ENCODE measurements at places on chromosomes 1 and 21. TPM values are rescaled to one million over a fixed set of nuclear protein-coding genes. Genes with fewer than 3 reads are reported as not detected.

DNA sequence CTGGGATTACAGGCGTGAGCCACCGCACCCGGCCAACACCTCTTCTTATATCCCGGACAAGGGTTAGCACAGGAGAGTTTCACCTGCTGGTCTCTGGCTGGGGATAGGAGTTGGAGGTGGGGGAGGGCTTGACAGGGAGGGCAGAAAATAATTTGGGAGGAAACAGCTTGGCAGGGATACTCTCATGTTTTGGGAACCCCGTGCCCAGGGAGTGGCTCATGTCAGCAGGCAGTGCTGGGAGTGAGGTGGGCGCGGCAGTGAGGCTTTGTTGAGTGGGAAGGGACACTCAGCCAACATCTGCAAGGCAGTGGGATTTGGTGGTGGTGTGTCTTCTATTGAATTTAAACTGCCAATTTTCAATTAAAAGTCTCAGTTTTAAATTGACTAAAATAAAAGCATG, 1.1 kb upstream of the THEM5 start:
- DNase-seq, result no peak

DNA sequence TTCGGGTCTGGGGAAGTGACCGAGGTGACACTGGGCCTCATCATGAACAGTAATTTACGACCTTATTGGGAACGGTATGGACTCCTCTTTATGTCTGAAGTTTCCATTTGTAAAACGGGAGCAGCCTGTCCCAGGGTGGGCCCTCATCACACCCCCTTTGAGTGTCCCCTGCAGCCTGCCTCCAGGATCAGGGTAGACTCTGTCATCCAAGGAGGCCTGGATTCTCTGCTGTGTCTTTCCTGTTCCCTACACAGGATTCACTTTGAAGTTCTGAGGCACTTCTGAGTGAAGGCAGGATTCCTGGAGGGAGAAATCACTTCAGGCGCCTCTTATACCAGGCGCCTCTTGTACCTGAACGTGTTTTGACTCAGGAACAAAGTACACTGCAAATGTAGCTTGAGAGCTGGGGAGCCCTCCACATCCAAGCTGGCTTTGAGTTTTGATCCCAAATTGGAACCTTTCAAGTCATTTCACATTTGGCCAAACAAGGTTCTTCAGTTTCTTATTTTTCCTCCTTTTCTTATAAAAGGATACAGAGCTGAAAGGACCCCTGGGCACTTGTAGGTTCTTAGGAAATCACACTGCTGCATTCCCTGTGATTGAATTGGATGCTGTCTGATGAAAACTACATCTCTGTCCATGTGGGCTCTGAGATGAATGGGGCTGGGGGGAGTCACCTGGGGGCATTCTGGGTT, 106.0 kb downstream of the SUSD4 start:
- DNase-seq, result no peak

GRCh38 chr21:38861989-38862683, 56.4 kb downstream of the ETS2 start:
- DNase-seq, result no peak

- no peak for DNase-seq
Observed at GRCh38 chr1:207328908-207329440, 7.5 kb downstream of the CD55 start.

DNA sequence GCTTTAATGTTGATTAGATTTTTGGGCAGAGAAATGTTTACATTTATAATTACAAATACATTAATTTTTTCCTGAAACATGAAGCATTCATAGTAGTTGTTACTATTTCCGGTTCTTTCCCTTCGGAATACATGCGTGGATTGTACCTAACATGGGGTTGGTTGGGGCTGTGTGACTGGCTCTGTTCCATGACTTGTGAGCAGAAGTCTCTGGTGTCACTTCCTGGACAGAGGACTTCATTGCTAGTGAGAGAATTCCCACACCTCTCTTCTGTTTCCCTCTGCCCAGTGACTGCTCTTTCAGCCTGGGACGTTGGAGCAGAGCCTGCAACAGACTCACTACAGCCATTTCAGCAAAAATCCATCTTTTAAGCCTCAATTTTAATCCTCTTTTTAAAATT, 231.4 kb downstream of the GRIK1 start:
- DNase-seq, result no peak

DNA sequence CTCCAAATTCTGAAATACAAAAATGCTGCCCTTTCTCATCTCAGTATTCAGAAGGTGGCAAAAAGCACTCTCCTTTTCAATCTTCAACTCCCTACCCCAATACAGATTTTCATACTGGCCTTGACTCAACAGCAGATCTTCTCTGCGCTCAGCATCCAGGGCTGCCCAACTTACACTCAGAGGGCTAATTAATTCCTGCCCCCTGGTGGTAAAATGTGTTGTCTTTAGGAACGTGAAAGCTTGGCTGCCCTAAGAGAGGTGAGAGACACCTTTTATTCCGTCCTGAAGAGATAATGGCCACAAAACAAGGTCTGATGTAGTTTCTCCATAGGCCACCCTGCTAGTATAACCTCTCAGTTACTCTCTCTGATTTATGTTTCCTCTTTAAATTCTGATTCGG, 25.0 kb downstream of the KRTAP24-1 start:
- DNase-seq, result no peak

DNA sequence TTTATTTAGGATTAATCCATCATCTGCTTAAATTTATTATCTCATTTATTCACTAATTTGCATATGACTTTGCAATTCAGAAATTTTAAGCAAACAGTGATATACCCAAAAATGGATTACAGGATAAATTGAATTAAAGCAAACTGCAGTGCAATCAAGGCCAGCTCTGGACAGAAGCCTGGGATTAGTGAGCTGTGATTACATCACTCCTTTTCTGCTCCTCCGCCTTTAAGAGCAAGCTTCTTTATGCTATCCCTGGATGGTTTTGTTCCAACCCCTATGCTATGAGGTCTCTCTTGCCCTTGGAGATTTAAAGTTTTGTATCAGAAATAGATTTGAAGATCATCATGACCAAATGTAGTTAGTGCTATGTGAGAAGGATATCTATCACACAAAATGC, 32.6 kb downstream of the GPR52 start:
- no peak for DNase-seq

- DNase-seq, result no peak
Observed at GRCh38 chr1:119688810-119689209, 22.9 kb upstream of the PHGDH start.

DNA sequence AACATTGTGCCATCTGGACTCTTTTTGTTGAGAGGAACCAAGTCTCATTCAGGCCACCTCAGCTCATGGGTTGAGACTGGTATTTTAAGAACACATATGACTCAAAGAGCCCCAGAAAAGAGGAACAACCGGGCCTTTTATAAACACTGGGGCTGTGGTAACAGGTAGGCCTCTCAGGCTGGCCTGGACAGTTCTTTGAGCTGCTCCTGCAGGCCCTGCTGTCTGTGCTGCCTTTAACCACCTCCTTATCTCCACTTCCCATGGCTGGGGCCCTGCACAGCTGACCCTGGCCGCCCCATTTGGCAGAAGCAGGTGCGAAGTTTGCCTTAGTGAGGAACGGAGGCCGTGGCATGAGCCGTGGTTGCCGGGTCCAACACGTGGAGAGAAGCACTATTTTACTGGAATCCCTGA, 163.3 kb downstream of the RHOU start:
- DNase-seq, result no peak

DNA sequence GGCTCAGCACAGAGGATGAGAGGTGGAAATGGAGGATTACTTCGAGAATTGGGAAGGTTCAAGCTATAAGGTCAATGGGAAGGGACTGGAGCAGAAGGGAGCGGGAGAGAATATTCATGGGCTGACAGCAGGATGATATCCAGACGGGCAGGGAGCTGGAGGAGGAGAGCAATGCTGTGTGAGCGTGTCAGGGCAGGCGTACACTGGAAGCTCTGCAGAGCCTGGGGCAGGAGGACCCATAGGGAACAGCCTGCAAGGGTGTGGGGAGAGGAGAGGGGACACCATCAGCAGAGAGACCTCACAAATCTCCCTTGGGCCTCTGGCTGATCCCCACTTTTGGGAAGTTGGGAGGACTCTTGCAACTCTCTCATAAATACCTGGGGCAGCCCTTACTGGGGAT, 13.7 kb downstream of the CSF1 start:
- DNase-seq, result no peak

DNA sequence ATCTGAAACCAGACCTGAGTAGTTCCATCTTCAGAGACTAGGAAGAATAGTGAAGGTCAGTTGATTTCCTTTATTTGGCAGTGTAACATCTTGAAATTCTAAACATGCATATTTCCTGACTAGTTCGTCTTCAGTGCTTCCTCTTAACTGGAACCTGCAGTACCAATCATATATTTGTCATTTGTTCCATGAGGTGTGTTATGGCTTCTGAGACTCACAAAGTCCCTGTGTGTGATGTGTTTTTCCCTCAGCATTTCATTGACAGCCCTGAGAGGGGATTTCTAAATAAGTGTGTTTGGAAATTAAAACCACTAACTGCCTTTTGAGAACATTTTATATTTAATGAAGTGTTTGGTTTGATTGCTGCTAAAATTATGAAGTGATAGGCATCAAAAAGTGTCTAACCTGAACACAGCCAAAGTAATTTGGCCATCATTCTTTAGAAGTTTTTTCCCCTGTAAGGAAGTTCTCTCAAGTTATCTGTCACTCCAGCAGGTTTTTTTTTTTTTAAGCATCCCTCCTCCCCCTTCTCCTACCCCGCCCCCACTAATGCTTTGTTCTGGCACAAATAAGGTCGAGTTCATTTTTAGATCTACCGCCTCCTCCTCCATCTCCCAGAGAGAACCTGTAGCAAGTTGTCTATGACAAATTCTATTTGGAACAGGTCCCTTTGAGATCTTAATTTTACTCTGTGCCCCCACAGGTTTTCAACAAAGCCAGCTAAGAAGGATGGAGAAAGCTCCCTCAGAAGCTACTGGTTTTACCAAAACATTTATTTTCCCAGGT, 61.4 kb downstream of the TMEM200B start:
- no peak for DNase-seq

DNA sequence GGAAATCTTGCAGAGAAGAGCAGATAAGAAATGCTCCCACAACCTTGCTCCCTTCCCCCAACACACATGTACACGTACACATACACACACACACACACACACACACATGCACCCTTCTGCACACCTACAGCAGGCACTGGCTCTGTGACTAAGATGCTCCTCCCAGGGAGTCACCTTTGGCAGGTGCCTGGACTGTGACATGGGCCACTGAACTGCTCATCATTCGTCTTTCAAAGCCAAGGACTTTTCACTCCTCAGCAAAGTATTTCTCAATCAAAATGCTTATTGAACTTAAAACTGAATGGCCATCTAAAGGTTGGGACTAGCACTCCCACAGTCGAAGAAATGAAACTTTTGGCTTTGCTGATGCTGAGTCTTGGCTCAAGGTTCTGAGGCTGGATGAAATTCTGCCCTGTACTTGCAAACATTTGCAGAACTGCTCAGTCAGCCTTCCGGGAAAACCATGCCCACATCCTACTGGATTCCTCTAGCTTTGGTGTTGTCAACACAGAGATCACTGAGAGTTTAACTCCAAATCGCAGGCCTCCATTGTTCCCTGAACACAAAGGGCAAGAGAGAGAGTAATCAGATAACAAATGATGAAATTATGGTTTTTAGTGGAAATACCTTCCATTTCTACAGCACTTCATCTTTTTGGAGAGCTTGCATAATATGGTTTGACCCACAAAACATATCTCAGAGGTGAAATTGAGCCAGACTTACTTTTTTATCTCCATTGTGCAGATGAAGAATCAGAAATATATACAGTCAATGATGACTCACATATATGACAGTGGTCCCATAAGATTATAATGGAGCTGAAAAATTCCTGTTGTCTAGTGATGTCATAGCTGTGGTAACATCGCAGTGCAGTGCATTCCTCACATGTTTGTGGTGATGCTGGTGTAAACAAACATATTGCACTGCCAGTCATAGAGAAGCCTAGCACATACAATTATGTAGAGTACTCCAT, 72.4 kb upstream of the BCAR3 start:
- DNase-seq, result no peak

- DNase-seq, result no peak
Observed at GRCh38 chr1:87167848-87168525, 160.7 kb upstream of the LMO4 start.

GRCh38 chr1:169727307-169727706, 6.6 kb downstream of the SELE start:
- DNase-seq, result no peak

DNA sequence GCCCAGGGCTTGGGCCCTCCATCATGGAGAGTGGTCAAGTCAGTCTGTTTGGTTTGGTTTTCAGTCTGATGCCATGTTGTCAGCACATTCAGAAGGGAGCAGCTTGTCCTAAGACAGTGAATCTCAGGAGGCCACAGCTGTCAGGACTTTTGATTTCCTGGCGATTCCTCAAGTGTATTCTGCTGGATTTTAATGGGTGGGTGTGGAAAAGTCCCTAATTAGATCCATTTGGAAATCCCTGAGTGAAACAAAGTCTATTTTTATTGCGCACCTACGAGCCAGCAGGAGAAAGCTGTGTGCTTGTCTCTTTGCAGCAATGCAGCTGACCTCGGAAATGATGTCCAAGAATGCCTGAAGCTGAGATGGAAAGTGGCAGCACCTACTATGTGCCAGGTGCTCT, 21.6 kb upstream of the FHAD1 start:
- no peak for DNase-seq

DNA sequence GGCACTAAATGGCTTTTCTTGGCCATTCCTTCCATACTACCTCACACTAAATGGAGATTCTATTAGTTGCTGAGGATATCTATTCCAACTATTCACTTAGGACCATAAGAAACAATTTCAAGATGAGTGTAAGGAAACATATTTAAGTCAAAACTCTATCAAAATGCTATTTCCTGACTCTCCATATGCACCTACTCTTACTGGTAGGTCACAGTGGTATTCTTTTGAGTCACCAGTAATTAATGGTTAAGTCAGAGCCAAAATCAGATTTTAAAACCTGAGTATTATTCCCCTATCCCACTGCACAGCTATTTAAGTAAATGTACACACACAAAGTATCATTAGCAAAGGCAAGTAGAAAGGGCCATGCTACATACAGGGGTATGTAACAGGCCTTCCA, 50.3 kb downstream of the ARID4B start:
- no peak for DNase-seq

GRCh38 chr1:199292896-199293295, 654.1 kb downstream of the PTPRC start:
- DNase-seq, result no peak

GRCh38 chr1:235168375-235168774, 7.3 kb upstream of the RBM34 start:
- DNase-seq, result no peak

GRCh38 chr1:37621326-37621870, 13.3 kb downstream of the RSPO1 start:
- DNase-seq, result no peak

The KRTAP19-1 gene
- total RNA-seq, result not detected

The SSX2IP gene
- total RNA-seq, result 125 TPM

The LCE2C gene
- not detected for total RNA-seq

The GBP7 gene
- not detected for total RNA-seq

The SLC30A2 gene
- total RNA-seq, result not detected

All from occipital lobe (tissue), 3 donors.